ENCODE measurements at places on chromosomes 1 and 21.

DNA sequence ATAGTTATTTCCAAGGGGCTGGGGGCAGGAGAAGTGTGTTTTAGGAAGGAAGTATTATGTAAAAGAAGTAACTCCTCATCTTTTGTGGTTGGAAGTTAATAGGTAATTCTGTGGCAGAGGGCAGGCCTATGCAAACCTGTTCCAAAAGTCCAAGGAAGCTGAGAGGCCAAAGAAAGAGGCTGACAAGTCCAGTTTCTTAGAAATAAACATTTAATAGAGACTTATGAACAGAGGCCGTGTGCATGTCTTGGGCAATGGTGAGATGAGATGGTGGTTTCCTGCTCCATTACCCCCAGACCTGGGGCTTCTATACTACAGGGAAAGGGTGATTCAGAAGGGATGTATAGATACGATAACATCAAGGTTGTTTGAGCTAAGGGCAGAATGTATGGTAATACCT lies 7.6 kb upstream of the CA14 start:
- DNase-seq, result no peak

DNA sequence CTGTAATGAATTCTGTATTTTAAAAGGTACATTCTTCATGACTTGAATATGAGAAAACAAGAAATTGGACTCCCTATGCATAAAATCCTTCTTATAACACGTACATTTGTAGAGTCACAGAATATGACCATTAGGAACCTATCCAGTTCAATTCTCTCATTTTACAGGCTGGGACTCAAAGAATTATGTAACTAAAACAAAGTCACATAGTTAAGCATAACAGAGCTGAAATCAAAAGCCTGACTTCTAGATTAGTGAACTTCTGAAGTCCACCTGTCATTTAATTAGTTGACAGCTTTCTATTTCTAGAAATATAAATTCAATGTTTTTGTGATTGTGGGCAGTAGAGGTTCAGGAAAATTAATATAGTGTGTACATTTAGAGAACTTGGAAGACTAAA lies 20.3 kb upstream of the TTLL7 start:
- no peak for DNase-seq

DNA sequence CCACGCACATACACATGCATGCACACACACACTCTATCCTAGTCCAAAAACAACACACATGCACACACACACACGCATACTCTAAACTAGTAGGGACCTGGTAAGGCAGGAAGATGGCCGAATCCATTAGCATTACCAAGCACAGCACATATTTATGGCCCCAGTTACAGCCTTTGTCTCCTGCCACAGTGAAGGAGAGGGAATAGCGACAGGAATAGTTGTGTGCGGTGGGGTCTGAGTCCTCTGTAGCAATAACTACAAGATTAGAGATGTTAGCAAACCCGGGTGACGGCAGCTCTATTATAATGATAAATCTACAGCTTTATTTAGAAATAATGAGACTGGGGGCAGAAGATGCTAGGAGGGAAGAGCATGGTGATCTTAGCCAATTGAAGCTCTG lies 20.5 kb downstream of the SYT6 start:
- DNase-seq, result no peak

DNA sequence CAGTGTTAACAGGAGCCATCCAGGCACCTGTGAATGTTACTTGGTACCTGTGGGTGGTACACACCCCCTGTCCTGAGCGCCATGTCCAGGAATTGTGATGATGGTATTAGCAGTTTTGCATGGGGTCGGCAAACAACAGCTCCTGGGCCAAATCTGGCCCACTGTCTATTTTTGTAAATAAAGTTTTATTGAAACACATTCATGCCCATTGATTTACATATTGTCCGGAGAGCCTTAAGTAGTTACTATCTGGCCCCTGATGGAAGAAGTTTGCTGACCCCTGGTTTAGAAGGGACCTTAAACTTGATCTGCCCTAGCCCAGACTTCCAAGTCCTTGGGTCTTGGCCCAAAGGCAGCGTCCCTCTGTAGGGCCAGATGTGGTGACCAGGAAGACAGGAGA lies 58.3 kb downstream of the SPSB1 start:
- no peak for DNase-seq

- no peak for DNase-seq
Measured at GRCh38 chr1:205211839-205212536, 486 bp upstream of the DSTYK start.

GRCh38 chr1:224676551-224676950 lies 60.4 kb downstream of the CNIH3 start:
- DNase-seq, result no peak

GRCh38 chr21:14542638-14543037 lies 3.5 kb downstream of the SAMSN1 start:
- no peak for DNase-seq

DNA sequence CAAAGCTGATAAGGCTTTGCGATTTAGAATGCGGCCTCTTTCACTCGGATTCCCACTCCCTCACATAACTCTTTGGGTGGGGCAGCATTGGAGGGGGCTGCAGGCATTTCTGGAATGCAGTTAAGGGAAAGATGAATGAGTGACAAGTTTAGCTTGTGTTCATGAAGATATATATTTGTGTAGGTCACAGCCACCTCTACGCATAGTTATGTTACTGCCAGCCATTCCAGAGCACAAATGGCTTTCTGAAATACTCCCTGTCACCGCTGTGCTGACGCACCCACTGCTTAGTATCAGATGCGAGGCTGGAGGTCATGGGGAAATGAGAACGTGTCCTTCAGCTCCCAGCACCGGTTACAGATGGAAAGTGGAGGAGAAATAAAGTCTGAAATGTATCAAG lies 54.1 kb upstream of the ATP1A1 start:
- no peak for DNase-seq

DNA sequence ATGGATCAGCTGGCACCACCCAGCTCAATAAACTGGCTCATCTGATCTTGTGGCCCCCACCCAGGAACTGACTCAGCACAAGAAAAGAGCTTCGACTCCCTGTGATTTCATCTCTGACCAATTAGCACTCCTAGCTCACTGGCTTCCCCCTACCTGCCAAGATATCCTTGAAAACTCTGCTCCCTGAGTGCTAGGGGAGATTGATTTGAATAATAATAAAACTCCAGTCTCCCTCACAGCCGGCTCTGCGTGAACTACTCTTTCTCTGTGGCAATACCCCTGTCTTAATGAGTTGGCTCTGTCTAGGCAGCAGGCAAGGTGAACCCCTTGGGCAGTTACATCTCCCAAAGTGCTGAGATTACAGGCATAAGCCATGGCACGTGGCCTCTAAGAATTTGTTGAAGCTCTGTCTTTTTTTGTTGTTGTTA lies 11.8 kb upstream of the RHBDL2 start:
- no peak for DNase-seq

DNA sequence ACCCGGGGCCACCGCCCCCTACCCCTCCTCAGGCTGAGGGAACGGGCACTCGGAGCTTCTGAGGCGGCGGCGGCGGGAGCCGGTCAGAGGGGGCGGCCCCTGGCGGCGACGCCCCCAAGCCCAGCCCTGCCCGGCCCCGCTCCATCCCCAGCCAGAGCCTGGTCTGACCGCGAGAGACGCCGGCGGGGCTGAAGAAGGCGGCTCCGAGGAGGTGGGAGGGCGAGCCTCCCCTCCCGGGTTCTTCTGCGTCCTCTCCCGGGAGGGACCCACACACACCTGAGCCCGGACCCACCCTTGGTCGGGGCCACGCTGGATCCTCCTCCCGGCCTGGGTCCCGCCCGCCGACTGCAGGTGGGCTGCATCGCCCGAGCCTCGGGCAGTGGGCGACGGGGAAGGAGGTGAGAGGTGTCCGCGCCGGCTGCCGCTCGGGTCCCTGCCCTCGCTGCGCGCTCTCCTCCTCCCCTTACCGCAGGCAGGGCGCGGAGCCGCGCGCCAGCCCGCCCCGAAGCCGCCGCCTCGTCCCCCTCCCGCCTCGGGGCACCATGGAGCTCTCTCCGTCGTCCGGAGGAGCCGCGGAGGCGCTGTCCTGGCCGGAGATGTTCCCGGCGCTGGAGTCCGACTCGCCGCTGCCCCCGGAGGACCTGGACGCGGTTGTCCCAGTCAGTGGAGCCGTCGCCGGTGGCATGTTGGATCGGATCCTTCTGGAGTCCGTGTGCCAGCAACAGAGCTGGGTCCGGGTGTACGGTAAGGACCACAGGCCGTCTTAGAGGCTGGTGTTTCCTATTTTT lies at the start of gene RASAL2:
TSS of gene RASAL2 (plus strand) at position 154 of the 788 bp plus-strand sequence. CDS start at position 543, 389 bp downstream.
- DNase-seq, result no peak

- DNase-seq, result no peak
Measured at GRCh38 chr1:178495741-178496409, 889 bp downstream of the CLEC20A start.

DNA sequence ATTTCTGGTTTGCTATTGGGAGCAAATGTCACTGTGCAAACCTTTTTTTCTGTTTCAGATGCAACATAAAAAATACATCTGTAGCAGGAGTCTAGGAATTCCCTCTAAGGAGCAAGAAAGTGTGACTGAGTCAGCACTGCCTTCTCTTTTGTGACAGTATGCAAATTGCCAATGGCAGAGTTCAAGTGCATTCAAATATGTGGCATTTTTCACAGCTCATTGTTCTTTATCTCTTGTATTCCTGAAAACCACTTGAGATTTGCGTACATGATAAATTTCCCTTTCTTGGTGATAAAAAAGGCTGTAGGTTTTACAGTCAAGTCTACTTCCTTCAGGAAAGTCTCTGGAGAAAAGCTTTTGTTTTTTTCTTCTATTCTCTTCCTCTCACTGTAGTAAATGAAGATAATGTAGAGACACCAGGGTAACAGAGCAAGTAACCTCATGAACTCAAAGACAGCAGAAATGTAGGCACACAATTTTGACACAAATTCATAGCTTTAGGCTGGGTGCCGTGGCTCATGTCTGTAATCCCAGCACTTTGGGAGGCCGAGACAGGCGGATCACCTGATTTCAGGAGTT lies 129.7 kb upstream of the L1TD1 start:
- no peak for DNase-seq

GRCh38 chr1:69952676-69953075 lies 252.7 kb downstream of the LRRC40 start:
- no peak for DNase-seq

GRCh38 chr1:46723901-46724300 lies 5.0 kb upstream of the EFCAB14 start:
- DNase-seq, result no peak

GRCh38 chr1:1022302-1023009 lies 2.5 kb downstream of the AGRN start:
- no peak for DNase-seq

DNA sequence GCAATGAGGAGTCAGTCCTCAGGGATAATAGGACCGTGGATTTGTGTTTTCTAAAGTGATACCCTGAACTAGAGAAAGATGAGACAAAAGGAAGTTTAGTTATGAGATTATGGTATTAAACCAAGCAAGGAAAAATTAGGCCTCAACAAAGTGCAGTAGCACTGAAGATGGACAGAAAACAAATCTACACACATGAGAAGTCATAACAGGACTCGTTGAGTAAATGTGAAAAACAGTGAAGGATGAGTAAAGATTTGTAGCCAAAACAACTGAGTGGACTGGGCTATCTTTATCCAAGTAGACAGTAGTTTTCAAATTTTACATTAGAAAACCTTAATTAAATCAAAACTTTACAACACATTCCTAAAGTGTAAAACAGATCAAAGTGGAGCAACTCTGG lies 15.0 kb downstream of the EPRS1 start:
- no peak for DNase-seq

DNA sequence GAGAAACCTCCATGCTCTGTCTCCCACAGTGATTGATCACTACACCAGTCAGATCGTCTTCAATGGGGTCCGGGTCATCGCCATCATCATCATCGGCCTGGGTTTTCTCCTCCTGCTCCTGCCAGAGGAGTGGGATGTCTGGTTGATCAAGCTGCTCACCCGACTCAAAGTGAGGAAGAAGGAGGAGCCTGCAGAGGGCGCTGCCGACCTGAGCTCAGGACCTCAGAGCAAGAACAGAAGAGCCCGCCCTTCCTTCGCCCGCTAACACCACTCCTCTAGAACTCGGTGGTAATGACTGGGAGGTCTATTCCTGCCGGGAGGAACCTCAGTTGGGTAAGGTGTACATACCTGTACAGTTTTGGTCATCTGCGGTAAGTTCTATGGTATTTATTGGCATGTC lies 50.3 kb upstream of the COA6 start:
- peak; percentile 44 for DNase-seq

DNA sequence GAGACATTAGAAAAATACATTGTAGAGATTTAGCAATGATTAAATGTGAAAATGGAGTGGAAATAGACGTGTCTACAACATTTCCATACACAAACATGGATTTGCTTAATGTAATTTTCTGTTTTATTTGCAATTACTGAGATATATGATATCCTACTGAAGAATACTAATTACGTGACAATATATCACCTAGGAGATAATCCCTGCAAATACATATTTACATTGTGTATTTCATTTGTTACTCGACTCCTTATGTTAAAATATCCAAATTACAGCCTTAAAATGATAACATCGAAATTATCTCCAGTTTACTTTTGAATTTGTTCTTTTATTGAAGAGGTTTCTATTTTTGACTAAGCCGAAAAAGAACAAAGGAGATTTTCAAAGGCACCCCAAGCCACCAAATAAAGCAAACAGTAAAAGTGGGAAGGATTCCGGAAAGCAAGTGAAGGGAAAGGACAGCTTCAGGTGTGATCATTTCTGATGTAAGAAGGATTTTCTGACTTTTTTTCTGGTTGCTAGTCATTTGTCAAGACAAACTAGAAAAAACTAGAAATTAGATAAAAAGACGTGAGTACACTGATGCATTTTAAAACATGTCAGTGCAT lies 7.9 kb downstream of the LHX4 start:
- no peak for DNase-seq

DNA sequence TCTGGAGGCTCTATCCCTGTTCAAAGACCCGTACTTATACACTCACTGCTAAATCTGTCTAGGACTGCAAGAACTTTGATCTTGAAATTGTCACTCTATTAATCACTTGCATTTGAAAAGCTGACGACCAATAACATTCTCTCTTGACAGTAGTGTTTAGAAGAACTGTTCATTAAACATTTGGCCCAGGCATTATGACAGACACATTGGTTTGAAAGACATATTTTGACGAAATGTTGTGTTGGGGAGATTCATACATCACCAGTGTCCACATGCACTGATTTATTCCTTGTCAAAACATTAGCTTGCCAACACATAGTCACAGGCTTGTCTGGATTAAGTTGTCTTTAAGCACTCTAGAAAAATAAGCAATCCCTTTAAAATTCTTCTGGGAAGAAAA lies 951.3 kb downstream of the ADGRL2 start:
- DNase-seq, result no peak

DNA sequence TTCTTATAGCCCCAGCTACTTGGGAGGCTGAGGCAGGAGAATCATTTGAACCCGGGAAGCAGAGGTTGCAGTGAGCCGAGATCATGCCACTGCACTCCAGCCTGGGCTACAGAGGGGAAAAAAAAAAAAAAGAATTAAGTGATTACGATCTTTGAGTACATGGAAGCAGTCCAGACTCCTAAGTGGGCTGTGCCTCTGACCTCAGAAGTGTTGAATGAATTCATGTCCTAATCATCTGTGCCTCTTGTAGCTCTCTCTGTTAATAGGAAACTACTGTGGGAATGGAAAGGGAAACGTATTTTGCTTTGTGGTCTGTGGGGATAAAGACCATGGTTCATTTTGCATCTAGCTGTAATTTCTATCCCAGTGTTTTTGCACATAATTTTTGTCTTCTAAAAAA lies 8.4 kb upstream of the IVNS1ABP start:
- no peak for DNase-seq

GRCh38 chr1:115337633-115338456 lies at the start of gene NGF:
Gene NGF, minus strand, starts transcription at chr1:115338249. Its CDS starts 51,454 bp downstream, at chr1:115286795.
- DNase-seq, result no peak

GRCh38 chr1:64006276-64007051 lies 197.0 kb upstream of the UBE2U start:
- DNase-seq, result no peak
